ENCODE measurements at places on chromosomes 7 and 10.

GRCh38 chr7:24911213-24911603 lies 68.8 kb downstream of the OSBPL3 start:
- DNase-seq = no peak

DNA sequence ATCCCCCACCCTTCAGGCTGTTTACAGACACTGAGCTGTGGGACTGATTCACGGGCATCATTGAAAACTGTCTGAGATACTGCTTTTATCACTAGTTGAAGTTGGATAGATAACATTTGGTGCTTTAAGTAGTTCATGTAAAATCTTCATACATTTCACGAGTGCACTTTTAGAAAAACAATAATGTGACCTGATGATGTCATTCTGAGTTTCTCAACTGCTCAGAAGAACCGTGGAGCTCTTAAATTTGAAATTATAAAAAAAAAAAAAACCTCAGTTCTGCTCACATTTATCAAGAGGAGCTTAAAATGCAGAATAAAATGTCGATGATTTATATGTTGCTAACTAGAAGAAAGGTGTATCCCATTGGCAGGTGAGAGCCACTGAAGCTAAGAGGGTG lies 81.5 kb downstream of the GALNT11 start:
- DNase-seq = no peak

- no peak for DNase-seq
Observed at GRCh38 chr7:49577576-49577975, 195.9 kb upstream of the VWC2 start.

- DNase-seq = no peak
Observed at GRCh38 chr7:100720671-100721504, 620 bp downstream of the EPO start.

- DNase-seq = no peak
Observed at GRCh38 chr10:114061789-114062188, 18.1 kb downstream of the ADRB1 start.

- no peak for DNase-seq
Observed at GRCh38 chr7:11120068-11120664, 146.5 kb downstream of the PHF14 start.

GRCh38 chr10:120360571-120360970 lies 96.5 kb upstream of the PLPP4 start:
- DNase-seq = no peak

- DNase-seq = peak; percentile 43
Observed at GRCh38 chr7:120273476-120273975, 551 bp downstream of the KCND2 start.

GRCh38 chr7:131031099-131031868 lies 296.4 kb upstream of the MKLN1 start:
- DNase-seq = no peak

- DNase-seq = no peak
Observed at GRCh38 chr10:70874061-70874460, 14.3 kb downstream of the PCBD1 start.

- peak; percentile 15 for DNase-seq
Observed at GRCh38 chr10:75400771-75401568, 594 bp downstream of the ZNF503 start.

GRCh38 chr7:87148332-87148955 lies 3.8 kb upstream of the DMTF1 start:
- peak; percentile 30 for DNase-seq

- peak; percentile 71 for DNase-seq
Observed at GRCh38 chr10:89301232-89301631, 614 bp upstream of the IFIT2 start.

DNA sequence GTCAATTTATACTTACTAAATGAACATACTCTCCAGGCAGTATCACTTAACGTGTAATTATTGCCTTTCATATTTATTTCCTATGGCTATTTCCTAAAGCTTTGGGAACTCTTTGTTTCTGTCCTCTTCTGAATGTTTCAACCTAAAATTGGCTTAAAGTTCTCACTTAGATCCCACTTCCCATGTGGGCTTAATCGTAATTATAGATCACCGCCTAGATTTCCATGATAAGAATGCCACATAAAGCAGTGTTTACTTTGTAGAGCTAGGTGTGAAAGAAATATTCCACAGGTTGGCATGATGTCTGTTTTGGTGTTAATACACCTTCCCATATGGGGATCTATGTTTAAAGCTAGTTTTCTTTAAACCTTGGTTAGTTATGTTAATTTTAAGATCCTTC lies 1.5 kb downstream of the HDAC9 start:
- DNase-seq = no peak

DNA sequence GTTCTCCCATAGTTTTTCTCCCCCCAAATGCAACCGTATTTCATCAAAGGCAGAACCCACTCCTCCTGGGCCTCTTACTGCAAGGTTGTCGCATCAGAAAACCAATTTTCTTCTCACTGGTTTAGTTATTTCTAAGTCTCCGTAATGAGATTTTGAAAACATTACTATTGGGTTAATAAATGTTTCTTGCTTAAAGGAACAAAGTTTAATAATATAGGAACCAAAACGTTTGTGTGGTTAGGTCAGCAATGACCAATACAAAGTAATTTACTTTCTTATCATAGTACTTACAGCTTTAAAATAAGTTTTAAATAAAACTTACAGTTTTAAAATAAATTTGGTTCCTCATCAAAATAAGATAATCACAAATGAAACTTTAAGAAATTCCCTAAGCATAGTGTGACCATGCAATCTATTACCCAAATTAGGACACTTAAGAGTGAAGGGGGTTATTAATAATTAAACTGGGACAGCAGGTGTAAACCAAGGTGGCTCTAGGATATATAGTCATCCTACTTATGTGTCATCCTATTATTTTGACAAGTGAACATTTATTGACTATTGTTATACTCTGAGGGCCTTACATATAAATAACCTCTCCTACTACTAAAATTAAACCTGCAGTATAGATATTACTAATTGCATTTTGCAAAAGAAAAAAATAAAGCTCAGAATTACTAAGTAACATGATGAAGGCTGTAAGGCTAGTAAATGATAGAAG lies 415.4 kb upstream of the LRRN3 start:
- no peak for DNase-seq

DNA sequence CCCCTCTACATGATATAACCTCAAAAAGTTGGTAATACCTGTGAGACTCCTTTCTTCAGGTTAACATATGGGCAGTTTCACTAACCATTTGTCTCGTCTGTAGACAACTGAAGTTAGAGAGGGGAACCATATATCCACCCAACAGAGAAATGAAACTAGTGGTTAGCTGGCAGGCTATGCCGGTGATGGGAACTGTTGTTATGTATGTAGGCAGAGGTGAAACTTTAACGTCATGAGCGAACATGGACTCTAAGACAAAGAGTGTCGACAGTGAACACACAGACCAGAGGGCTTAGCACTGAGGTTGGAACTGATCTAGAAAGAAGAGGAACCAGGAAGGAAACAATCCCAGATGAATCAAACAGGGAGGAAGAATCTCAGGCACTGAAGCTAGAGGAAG lies 112.4 kb downstream of the ELMO1 start:
- DNase-seq = no peak

DNA sequence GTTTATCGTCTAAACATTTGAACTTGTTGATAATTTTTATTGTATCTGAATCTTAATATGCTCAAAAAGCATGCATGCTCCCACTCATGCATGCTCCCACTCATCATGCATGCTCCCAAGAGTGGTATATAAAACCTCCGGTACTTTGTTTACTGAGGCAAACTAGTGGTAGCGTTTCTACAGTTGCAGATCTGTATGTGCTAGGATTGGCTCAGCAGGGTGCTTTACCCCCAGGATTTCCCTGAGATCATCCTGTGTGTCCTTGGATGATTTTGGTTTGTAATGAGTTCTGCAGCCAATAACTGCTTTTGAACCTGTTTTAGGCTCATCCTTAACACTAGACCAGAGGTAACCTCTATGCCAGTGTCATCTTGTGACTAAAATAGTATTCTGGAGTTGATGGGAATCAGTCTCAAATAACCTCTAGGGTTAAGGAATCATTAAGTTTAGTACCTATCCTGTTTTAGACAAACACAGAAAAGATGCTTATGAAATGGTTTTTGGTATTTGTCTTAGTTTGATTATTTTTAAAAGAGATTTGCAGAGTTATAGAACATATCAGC lies 40.4 kb downstream of the PHTF2 start:
- DNase-seq = no peak

DNA sequence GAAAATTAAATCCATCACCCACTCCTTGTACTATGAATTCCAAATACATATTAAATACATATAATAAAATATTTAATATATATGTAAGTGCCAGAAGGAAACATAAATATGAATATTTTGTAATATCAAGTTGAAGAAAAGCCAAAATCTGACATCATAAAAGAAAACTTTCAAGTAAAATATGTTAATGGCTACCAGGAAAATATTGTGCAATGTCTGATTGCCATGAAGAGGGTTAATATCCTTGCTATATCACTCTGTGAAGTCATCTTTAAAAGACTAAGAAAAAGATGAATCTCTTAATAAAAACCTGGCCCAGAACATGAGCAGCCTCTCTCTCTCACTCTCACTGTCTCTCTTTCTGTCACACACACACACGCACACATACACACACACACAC lies 130.2 kb downstream of the EGFR start:
- no peak for DNase-seq

DNA sequence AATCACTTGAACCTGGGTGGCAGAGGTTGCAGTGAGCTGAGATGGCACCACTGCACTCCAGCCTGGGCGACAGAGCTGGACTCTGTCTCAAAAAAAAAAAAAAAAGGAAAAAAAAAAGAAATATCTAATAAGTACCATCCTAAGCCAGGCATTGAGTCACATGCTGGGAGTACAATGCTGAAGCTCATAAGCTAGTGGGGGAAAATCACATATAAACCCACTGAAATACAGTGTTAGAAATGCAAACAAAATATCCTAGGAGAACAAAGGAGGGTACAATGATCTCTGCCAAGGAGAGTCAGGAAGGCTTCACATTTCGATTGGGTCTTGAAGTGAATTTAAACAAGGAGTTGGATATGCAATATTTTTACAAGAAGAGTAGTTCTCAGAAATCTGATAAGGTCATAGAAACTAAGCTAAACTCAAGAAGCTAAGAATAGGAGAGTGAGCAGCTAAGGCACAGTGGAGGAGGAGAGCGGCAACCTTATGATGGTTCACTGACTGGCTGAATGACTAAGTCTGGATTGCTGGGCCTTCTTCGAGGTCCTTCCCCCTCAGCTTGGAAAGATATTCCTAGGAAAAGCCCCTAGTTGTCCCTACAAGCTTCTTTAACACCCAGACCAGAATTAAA lies 115.5 kb downstream of the PHTF2 start:
- DNase-seq = no peak

DNA sequence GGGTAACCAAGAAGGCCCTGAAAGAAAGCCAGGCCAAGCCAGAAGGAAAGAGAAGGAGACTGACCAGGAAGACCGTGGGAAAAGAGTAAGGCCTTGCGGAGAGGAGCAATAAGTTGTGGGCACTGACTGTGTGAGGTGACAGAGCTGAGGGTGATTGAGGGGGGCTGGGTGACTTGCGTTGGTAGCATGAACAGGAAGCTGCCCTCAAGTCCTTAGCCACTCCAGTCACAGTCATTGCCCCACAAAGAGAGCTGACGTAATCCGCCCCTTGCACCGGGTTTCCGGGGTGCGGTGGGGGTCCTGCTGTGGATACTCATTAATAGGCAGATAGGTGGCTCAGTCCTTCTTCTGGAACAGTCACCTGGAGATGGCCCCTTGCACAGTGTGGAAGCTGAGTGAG lies 16.1 kb upstream of the DMBT1 start:
- no peak for DNase-seq

DNA sequence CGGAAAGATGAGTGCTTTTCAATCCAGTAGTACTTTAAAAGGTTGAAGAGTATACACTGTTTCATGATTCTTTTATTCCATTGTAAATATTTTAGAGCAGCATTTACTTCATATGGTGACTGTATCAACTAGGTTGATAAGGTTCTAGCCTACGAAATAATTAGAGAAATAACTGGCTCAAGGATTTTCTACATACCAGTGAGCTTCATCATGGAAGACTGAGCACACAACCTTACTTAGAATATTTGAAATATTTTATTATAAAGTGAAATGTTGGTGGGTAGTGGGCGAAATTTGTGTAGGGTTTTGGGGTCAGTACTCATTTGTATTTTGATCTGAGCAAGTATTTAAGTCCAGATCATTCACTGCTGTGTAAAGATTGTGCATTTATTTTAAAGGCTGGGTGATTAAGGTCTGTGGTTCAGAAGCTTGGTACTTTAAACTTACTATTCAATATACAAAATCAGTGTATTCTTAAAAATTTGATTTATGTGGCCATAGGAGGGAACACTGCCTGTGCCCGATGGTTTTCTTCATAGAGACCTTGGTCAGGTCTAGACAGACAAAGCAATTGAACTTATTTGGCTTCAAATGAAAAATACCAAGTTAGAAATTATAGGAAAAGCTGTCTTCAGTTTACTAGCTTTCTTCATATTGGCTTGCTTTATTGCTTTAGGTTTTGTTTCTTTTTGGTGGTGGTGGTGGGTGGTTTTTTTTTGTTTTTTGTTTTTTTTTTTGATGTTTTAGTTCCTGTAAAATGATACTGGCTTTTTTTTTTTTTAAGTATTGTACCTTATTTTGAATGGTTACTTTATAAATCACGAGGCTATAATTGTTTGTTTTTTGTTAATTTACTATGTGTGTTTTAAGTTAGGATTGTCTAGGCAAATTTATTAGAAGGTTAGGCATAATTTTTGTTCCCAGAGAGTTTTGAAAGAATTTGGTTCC lies 3.0 kb downstream of the KMT2E start:
- DNase-seq = no peak

DNA sequence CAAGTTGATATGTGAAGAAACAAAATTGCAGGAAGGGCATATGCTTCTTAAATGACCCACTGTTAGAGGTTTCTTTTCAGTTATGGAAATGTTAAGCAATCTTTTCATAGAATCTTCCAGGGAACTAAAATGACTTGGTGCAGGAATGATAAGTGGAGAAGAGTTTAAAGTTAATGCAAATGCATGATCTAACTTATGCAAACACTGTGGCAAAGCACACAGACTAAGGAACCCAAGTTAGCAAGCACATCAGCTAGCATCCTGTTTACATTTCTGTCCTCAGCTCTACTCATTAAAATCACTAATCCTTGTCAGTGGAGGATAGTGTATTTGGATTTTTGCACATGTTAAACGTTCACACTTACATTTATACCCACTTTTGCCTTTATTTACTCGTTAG lies 9.3 kb downstream of the CLCN1 start:
- DNase-seq = no peak

DNA sequence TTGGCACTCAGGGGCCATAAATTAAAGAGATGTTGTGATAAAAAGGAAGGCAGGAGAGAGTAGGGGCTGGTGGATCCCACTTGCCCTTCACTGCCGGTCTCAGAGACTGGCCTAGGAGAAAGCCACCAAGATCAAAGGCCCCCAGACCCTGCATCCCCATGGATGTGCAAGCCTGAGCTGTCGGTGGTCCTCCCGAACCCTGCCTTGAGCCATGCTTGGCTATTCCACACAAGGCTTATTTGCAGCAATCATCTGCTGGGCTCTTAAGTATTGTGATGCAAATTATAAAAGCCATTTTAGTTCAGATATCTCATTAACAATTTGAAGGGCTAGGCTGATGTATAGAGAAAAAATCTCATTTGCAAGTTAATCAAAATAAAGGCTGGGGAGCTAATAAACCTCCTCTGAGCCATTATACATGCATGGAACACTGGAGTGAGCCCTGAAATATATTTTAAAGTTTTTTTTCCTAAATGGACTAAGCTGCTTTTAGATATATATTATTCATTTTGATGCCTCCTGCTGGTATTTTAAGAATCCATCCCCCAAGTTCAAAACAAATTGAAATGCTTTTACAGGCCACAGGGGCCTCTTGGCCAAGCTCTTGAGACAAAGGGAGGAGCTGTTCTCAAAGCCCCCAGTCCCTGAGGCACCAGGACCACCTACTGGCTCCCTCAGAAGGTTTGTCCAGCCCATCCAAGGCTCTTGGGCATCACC lies 28.1 kb downstream of the OAT start:
- DNase-seq = no peak

All from midbrain (tissue), 1 donor.